Psoas muscle (tissue), 8 donors: ENCODE measurements at places on chromosomes 2 and 18.

DNA sequence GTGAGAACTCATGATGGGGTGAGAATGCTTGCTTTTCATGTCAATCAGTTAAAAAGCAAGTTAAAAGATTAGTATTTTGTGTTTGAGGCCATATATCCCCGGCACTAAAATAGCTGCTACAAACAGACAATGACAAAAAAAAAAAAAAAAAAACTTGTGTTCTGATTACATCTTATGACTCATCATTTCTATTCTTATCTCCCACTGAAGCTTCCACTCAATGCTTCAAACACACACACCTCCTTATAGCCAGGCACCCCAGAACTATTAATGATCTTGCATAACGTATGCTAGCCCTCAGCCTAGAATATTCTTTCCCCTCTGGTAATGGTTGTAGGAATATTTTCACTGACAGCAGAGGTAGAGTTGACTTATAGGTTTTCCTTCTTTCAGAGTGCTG lies 778.3 kb downstream of the TRIB2 start:
- no peak overlapping the region for H3K4me3 ChIP-seq
- H3K27me3 ChIP-seq, result no peaks in the 10 kb centered on the region
- H3K4me1 ChIP-seq, result no peaks in the 10 kb centered on the region
- DNase-seq, result no peak
- no peak overlapping the region for H3K27ac ChIP-seq

DNA sequence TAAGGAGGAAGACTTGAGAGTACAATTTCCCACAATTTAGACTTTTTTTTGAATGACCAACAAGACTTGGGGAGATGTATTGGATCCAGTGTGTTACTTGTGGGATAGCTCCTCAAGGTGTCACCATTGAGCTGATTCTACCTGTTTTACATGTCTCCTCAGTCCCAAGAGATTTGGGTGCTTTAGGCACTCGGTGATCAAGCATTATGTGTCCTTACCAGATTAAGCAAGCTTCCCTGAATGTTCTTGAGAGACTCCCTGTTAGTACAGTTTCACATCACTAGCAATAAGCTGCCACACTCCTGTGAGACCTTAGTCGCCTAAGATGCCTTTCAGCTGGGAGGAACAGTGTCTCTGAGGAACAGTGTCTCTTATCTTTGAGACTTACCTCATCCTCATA lies 384.3 kb upstream of the SYT4 start:
- no peak overlapping the region for H3K27ac ChIP-seq
- no peak overlapping the region for H3K4me3 ChIP-seq

GRCh38 chr2:84940831-84941412 lies 30.0 kb upstream of the KCMF1 start:
- no peak overlapping the region for H3K4me3 ChIP-seq
- no peak overlapping the region for H3K27ac ChIP-seq
- H3K4me1 ChIP-seq, result no peaks in the 10 kb centered on the region
- no peak for DNase-seq
- no peaks in the 10 kb centered on the region for H3K36me3 ChIP-seq

GRCh38 chr2:232230560-232230959 lies 148.0 kb upstream of the ALPP start:
- no peaks in the 10 kb centered on the region for H3K27me3 ChIP-seq
- peaks cover 7% of the 10 kb centered on the region for H3K4me1 ChIP-seq
- H3K27ac ChIP-seq, result no peak overlapping the region
- DNase-seq, result no peak
- H3K36me3 ChIP-seq, result no peaks in the 10 kb centered on the region

DNA sequence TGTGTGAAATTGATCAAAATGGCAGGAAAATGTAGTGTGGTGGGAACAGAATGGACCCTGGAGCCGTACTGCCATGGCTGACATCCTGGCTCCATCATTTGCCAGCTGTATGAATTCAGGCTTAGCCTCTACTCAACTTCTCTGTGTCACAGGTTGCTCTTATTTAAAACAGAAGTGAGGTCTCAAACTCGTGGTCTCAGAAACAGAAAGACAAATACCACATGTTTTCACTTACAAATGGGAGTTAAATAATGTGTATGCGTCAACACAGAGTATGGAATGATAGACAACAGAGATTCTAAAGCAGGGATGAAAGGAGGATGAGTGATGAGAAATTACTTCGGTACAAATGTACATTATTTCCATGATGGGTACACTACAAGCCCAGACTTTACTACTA lies 227.4 kb downstream of the DCC start:
- no peaks in the 10 kb centered on the region for H3K27me3 ChIP-seq
- H3K27ac ChIP-seq, result no peak overlapping the region
- no peak overlapping the region for H3K4me3 ChIP-seq
- no peak for DNase-seq
- no peaks in the 10 kb centered on the region for H3K36me3 ChIP-seq

DNA sequence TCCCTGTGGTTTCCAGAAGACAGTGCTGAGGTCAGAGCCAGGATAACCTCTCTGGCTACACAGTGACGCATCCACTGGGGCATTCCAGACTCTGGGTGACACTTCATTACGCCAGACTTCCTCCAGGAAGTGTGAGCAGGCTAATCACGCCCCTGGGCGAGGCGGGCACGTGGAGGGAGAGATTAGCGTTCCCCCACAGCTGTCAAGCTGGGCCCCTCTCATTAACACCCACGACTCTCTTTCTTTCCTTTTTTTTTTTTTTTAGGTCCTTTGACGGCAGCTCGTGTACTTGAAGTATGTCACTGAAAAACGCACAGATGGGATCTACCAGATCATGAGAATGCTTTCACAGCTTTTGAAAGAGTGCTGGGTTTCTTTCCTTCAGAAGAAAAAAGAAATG lies 274.6 kb downstream of the AFF3 start:
- H3K27ac ChIP-seq, result no peak overlapping the region
- H3K36me3 ChIP-seq, result no peaks in the 10 kb centered on the region
- H3K4me1 ChIP-seq, result no peaks in the 10 kb centered on the region
- DNase-seq, result no peak
- no peaks in the 10 kb centered on the region for H3K27me3 ChIP-seq

DNA sequence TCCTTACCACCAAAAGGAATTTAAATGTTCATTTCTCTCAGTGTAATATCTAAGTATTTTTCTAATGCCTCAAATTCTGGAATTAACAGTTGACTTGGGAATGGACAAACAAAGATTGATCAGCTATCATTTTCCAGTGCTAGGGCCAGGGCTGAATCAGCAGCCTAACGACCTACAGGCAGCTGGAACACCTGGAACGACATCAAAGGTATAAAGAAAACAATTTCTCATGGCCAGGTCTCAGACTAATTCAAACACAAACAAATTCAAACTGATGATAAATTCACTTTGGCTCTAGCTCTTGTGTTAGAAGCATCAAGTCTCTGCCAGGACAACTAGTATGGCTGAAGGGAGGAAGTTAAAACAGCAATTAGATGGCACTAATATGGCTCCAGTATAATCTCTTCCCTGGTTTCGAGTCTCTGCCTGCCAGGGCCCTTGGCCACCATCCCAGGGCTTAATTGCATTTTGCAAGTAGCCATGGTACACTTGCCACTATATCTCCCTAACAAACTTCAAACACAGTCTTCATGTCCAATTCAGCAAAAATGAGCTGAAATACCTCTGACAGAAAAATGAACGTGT lies 70.2 kb upstream of the FSHR start:
- no peaks in the 10 kb centered on the region for H3K4me1 ChIP-seq
- no peak overlapping the region for H3K4me3 ChIP-seq
- no peaks in the 10 kb centered on the region for H3K36me3 ChIP-seq
- no peak overlapping the region for H3K27ac ChIP-seq
- DNase-seq, result no peak
